ENCODE measurements at places on chromosomes 5 and 9.

GRCh38 chr9:16828340-16829281, 41.9 kb downstream of the BNC2 start:
- no peak for DNase-seq
- peak overlapping the region; percentile 53 for H3K27ac ChIP-seq
- H3K4me3 ChIP-seq = peak overlapping the region; percentile 24
- no peaks in the 10 kb centered on the region for H3K27me3 ChIP-seq

GRCh38 chr5:137105351-137106035, 393.6 kb downstream of the SPOCK1 start:
- DNase-seq = no peak
- no peak overlapping the region for H3K4me3 ChIP-seq
- no peaks in the 10 kb centered on the region for H3K27me3 ChIP-seq
- no peaks in the 10 kb centered on the region for H3K36me3 ChIP-seq

DNA sequence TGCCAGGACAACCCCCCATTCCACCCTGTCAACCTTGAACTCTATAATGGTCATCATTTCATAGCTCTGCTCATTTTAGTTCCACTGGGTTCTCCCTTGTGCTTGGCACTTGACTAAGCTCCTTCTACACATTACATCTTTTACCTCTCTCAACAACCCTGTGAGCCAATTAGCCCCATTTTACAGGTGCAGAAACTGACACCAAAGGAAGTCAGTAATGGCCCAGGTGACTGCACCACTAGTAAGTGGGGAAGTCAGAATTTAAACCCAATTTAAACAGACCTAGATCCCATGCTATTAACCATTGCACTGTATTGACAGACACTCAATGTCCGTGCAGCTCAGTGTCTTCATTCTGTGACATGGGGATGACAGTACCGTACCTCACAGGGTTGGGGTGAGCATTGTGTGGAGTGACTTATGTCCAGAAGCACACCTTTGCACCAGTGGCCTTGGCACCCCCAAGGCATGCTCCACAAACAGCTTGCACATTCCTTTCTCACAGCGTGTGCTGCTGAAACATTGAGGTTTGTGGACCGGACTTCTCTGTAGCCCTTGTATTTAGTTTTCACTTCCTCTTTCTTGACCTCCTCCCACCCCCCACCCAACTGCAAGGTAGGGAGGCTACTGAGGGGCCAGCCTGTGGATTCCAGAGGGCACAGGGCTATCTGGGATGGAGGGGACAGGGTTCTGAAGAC, 23.1 kb downstream of the IRF1 start:
- peak overlapping the region; percentile 86 for H3K27ac ChIP-seq
- H3K4me3 ChIP-seq = no peak overlapping the region
- peaks cover 79% of the 10 kb centered on the region for H3K4me1 ChIP-seq
- DNase-seq = no peak
- no peaks in the 10 kb centered on the region for H3K36me3 ChIP-seq
- no peaks in the 10 kb centered on the region for H3K27me3 ChIP-seq

GRCh38 chr5:132767150-132767549, 9.9 kb downstream of the SEPTIN8 start:
- peaks cover 27% of the 10 kb centered on the region for H3K4me1 ChIP-seq
- H3K27ac ChIP-seq = no peak overlapping the region
- H3K4me3 ChIP-seq = no peak overlapping the region
- peaks cover 31% of the 10 kb centered on the region for H3K36me3 ChIP-seq

DNA sequence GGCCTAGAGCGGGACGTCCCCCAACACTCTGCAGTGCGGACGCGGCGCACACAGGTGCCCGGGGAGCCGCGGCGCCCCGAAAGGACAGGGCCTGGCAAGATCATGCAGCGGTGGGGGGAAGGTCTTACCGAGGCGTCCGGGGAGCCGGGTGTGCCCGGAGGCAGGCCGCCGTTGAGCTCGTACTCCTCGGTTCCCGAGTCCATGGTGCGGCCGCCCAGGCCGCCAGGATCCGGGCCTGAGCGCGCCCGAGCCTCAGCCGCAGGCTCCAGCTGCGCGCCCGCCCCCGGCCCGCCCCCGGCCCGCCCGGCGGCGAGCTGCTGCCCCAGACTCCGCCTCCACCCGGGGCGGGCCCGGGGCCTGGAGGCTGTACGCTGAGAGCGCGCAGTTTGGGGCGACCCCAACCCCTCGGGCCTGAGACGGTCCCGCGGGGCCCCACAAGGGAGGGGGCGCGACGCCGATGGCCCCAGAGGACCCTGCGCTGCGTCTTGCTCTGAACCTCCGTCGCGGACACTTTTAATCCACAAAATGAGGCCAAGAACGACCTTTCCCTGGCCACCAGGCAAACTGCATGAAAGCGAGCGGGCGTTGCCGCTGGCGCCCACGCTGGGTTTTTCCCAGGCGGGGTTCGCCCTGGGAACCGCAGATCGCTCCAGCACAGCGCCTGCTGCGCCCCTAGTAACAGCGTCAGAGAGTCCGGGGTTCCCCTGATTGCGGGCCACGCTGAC, at the start of gene NINJ1:
Gene NINJ1 (minus strand): TSS at position 237 of the 725 bp plus-strand sequence. CDS start 34 bp downstream, at position 203.
- DNase-seq = peak; percentile 83
- no peaks in the 10 kb centered on the region for H3K27me3 ChIP-seq
- peak within 1 kb of the TSS; percentile 97 for H3K27ac ChIP-seq
- H3K36me3 ChIP-seq = no peaks in the 10 kb centered on the region

DNA sequence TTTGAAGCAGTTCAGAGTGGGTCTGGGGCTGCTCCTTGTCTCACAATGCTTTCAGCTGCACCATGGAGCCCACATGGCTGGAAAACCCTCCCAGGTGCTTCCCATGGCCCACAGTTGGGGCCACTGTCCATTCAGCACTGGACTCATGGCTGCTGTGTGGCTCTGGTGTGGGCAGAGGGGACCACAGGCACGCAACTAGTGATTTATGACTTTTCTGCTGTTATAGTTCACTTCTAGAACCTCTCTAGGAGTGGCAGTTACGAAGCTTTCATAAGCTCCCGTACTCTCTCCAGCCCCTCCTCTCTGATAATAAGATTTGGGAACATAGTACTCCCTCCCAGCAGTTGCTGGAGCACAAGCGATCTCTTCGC, 29.0 kb downstream of the GLRA1 start:
- no peak overlapping the region for H3K4me3 ChIP-seq
- no peak overlapping the region for H3K27ac ChIP-seq
- H3K36me3 ChIP-seq = no peaks in the 10 kb centered on the region

DNA sequence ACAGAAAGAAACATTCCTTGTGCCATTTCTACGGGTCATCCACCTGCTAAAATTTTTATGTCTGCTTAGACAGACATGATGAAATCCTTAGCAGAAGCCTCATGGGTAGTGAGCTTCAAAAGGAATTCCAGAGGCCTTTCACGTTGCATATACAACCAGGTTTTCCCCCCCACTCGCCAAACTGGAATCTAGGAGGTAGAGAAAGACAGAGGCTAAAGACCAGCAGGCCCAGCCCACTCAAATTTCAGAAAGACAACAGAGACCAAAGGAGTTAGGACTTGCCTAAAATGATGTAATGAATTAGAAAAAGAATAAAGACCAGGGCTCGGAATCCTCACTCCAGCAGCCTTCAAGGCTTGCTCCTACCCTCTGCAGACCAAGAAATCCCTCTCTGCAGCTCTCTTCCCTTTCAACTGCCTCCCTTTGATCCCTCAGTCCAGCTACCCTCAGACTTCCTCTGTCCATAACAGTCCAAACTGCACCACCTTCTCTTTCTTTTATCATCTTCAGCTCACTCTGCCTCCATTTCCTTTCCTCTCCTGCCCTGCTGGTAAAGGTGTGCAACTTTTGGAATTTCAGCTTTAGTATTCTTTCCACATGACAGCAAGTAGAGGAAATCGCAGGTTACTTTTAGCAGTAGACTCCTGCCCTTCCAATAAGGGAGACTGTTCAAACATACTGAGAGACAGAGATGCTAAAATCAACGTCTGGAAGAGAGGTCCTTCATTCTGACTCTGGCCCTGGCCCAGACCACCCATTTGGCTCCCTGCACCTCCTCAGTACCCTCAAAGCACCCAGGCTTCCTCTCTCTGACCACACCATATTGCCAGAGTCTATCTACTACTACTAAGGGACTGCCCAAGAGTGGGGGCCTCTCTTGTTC, 8.9 kb downstream of the B4GALT1 start:
- no peaks in the 10 kb centered on the region for H3K36me3 ChIP-seq
- H3K27ac ChIP-seq = peak overlapping the region; percentile 99
- no peak overlapping the region for H3K4me3 ChIP-seq
- DNase-seq = no peak
- peaks cover 97% of the 10 kb centered on the region for H3K4me1 ChIP-seq
- H3K27me3 ChIP-seq = no peaks in the 10 kb centered on the region

GRCh38 chr5:61114441-61114840, 47.8 kb downstream of the SMIM15 start:
- no peak for DNase-seq
- no peak overlapping the region for H3K27ac ChIP-seq
- H3K27me3 ChIP-seq = no peaks in the 10 kb centered on the region
- H3K4me1 ChIP-seq = no peaks in the 10 kb centered on the region

GRCh38 chr9:70987986-70988385, 133.4 kb downstream of the TRPM3 start:
- no peak overlapping the region for H3K4me3 ChIP-seq
- no peak for DNase-seq
- H3K27me3 ChIP-seq = no peaks in the 10 kb centered on the region
- no peaks in the 10 kb centered on the region for H3K4me1 ChIP-seq
- H3K27ac ChIP-seq = no peak overlapping the region

DNA sequence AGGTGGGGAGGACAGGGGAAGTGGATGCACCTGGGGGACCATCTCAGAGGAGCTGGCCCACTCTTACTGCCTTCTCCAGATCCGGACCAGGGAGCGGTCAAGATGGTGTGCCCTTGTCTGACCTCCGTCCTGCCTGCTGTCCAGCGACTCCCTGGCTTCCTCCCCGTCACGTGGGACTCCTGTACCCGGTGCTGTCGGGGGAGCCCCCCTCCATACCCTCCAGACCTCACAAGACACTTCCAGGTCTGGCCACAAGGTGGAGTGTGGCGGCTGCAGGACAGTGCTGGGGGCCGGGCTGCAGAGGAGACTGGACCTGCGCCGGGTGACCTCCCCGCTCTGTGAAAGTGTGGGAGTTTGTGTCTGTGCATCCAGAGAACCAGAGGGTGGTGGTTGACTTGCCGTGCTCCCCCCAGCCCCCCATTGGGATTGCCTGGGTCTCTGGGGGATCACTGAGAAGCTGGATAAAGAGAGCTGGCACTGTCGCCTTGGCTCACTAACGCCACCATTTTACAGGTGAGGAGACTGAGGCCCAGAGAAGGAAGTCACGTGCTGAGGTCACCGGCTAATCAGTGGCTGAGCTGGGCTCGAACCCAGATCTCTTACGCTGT, 1.9 kb upstream of the CRB2 start:
- no peak overlapping the region for H3K4me3 ChIP-seq
- peak; percentile 71 for DNase-seq
- H3K27me3 ChIP-seq = no peaks in the 10 kb centered on the region
- H3K36me3 ChIP-seq = no peaks in the 10 kb centered on the region
- no peak overlapping the region for H3K27ac ChIP-seq

- no peak for DNase-seq
- peaks cover 10% of the 10 kb centered on the region for H3K36me3 ChIP-seq
Observed at GRCh38 chr5:113068559-113068958, 92.0 kb downstream of the DCP2 start.

DNA sequence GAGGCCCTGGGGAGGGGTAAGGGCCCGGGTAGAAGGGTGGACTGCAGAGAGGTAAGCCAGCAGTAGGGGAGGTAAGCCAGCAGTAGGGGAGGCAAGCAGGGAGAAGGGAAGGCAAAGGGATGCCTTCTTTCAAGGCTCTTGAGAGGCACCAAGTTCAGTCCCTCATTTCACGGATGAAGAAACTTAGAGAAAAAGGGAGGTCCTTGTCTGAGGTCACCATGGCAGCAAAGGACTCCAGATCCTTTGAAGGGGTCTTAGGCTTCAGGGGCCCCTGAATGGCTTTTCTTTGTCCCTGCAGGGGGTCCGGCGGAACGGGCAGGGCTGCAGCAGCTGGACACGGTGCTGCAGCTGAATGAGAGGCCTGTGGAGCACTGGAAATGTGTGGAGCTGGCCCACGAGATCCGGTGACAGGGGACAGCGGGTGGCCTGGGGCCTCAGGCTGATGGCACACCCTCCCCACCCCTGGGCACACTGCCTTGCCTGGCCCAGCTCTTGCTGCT, 42.6 kb downstream of the RGS3 start:
- H3K4me1 ChIP-seq = peaks cover 15% of the 10 kb centered on the region
- H3K27ac ChIP-seq = peak overlapping the region; percentile 39
- no peaks in the 10 kb centered on the region for H3K27me3 ChIP-seq

DNA sequence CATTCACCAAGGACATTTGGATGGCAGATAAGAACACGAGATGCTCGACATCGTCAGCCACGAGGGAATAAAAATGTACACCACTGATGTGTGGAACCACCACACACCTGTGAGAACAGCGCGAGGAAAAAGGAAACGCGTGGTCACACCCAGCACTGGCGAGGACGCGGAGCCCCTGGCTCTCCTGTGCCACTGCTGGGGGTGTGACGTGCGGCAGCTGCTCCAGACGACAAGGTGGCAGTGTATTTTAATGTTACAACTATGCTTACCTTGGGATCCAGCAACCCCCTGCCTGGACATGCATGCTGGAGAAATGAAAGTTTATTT, 13.6 kb upstream of the CEP72 start:
- H3K36me3 ChIP-seq = no peaks in the 10 kb centered on the region
- H3K4me3 ChIP-seq = no peak overlapping the region
- no peak overlapping the region for H3K27ac ChIP-seq
- peak; percentile 16 for DNase-seq
- H3K27me3 ChIP-seq = no peaks in the 10 kb centered on the region
- no peaks in the 10 kb centered on the region for H3K4me1 ChIP-seq

DNA sequence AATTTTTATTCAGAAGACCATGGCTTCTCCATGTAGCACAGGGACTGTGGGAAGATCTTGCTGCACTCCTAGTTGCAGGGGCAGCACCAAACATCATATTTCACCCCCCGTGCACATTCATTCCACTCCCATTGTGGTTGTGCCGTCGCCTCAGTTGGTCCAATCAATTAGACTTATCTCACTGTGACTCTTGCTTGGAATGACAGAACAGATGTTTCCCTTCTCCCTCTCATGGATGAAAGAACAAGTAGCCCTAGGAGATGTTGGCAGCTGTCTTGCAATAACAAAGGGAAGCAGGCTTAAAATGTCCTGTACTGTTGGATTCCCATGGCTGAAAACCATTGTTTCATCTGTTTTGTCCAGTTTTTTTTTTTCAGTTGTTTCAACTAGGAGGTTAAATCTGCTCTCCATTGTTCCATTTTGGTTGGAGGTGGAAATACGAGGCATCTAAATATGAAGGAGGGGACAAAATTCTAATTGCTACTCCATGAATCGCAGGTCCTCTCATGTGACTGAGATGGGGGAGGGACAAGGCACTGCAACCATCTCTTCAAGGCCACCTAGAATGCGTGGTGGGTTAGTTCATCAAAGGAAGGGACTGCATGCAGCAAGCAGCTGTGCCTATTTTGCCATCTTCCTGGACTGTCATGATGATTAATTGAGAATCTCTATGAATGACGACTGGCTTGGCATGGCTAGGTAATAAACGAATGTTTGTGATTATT, 214.4 kb downstream of the NSG2 start:
- no peaks in the 10 kb centered on the region for H3K36me3 ChIP-seq
- H3K27me3 ChIP-seq = no peaks in the 10 kb centered on the region
- H3K27ac ChIP-seq = no peak overlapping the region

Data from upper lobe of left lung (tissue), 6 donors.